ENCODE measurements at places on chromosomes 13 and 19.

GRCh38 chr19:28301961-28302360, 911.0 kb downstream of the UQCRFS1 start:
- no peak for DNase-seq

GRCh38 chr19:51771376-51772130, 10.6 kb downstream of the FPR2 start:
- DNase-seq: no peak

DNA sequence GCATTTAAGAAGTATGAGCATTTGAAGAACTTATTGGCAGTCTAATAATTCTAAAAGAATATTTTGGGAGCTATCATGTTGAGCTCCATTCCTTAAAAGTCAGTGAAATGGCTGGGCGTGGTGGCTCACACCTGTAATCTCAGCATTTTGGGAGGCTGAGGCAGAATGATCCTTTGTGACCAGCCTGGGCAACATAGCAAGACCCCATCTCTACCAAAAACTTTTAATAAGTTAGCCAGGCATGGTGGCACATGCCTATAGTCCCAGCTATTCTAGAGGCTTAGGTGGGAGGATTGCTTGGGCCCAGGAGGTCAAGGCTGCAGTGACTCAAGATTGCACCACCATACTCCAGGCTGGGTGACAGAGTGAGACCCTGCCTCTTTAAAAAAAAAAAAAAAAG, 8.0 kb downstream of the COG6 start:
- DNase-seq: no peak

DNA sequence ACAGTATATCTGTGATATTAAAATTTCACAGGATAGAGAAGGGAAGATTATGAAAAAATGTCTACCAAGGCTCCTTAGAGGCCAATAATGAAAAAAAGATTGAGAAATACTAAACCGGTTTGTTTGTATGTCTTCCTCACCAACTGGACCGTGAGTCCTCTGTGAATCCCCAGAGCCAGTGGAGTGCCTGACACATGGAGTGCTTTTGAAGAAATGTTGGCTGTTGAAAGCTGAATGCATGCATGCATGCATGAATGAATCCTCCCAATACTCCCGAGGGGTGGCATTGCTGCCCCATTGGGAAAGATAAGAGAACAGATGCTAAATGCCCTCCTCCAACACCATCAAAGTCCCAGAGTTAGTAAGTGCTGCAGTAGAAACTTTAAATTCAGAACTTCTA, 152.7 kb upstream of the SERP2 start:
- no peak for DNase-seq

DNA sequence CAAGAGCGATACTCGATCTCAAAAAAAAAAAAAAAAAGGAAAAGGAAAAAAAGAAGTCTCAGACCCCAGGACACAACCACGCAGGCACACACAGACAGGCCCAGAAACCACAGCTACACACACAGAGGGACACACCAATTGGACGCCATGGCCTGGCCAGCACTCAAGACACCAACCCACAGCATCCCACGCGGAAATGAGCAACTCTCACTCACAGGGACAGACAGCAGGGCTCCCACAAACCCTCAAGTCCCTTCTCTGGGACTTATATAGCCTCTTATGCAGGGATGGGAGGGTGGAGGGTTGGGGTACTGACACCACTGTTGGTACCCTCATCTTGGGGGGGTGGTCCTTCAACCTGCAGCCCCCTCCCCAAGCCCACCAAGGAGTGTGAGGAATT, 5.9 kb downstream of the NOTCH3 start:
- DNase-seq: no peak

- DNase-seq: no peak
Measured at GRCh38 chr19:41219924-41220567, 1.0 kb downstream of the AXL start.

GRCh38 chr13:46278474-46278873, 66.7 kb downstream of the LRRC63 start:
- DNase-seq: no peak

GRCh38 chr19:35011091-35011689, 11.1 kb downstream of the GRAMD1A start:
- DNase-seq: no peak

GRCh38 chr13:34623331-34623730, 318.7 kb upstream of the NBEA start:
- no peak for DNase-seq

DNA sequence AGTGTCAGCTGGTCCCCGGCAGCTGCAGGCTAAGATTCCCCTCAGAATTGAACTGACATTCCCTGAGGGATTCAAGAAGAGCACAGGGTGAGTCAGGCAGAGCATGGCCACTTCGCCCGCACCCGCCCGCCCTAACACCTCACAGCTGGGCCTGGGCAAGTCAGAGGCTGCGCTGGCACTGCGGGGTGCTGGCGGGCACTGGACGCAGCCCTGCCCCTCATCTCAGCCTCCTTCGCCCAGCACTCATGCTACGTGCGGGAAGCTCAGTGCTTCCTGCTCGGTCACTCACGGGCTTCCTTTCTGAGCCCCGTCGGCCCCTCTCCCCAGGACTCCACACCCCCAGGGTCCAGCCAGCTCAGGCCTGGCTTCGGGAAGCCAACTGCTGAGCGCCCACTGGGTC, 56.9 kb downstream of the MLLT1 start:
- no peak for DNase-seq

GRCh38 chr13:93522501-93522900, 295.9 kb downstream of the GPC6 start:
- DNase-seq: no peak

DNA sequence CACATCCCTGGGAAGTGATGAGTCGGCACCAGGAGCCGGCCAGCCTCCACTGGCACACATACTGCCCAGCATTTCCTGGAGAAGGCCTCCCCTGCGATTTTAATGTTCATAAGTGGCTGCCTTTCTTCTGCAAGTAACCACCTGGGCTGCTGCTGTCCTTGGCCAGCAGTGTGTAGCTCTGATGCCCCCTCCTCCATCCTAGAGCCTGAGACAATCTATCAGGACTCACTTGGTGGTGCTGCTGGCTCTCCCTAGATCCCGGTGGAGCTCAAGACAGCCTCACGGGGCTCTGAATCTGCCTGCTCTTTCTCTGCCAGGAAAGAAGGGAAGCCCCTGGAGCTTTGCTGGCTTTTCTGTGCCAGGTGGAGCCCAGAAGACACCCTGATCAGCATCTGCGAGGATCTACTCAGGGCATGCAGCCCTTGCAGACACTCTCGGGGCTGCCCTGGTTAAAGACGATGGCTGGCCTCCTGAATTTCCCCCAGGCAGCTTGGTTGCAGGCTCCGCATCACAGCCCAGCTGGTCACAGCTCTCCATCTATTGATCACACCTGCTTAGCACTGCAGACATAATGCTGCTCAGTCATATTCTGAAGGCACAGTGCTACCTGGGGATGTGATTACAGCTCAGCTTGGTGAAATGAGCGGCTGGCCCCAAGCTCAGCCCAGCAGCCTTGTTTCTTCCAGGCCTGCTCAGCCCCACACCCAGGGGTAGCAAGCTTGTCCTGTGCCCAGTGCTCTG, 122.3 kb downstream of the ZDHHC20 start:
- no peak for DNase-seq

GRCh38 chr19:56097306-56097705, 23.8 kb downstream of the ZNF787 start:
- no peak for DNase-seq

DNA sequence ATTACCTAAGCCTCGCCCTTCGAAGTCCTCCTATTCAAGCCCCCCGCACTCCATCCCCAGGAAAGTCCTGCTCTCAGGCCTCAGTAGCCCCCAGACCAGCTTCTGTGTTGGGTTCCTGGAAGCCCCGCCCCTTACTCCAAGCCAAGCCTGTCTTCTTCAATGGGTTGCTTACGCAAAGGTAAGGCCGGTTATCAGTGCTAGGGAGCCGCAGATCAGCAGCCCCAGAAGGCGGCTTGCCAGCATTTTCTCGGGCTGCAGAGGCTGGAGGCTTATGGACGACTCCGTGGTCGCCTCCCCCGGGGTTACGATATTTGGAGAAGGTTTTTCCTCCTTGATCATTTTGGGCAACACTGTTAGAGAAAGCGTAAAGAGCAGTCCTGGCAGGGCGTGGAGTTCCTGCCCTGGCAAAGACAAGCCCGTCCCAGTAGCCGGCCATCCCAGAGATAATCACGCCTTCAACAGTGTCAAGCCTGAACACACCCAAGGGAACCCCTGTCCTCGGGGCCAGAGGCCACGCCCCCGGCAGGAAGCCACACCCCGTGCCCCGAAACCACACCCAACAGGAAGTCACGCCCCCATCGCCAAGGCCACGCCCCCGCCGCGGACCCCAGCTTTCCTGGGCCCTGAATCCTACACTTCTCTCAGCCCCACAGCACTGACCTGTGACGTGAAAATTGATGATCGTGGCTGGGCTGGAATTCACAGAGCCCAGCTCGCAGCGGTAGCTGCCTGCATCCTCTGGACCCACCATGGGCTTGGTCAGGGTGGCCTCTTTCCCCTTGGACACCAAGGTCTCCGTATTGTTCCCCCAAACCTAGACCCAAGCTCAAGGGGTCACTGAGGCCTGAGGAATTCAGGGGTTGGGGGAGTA, 954 bp upstream of the RASIP1 start:
- DNase-seq: no peak

GRCh38 chr19:51009061-51009891, 7.9 kb upstream of the KLK8 start:
- DNase-seq: no peak

DNA sequence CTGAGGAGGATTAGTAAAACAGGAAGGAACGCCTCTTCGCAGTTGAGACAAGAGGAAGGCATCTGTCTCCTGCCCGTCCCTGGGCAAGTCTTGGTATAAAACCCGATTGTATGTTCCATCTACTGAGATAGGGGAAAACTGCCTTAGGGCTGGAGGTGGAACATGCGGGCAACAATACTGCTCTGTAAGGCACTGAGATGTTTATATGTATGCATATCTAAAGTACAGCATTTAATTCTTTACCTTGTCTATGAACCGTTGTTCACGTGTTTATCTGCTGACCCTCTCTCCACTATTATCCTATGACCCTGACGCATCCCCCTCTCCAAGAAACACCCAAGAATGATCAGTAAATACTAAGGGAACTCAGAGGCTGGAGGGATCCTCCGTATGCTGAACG, 722 bp upstream of the TIMM50 start:
- DNase-seq: no peak

GRCh38 chr19:35669974-35670373, 3.7 kb downstream of the UPK1A start:
- no peak for DNase-seq

DNA sequence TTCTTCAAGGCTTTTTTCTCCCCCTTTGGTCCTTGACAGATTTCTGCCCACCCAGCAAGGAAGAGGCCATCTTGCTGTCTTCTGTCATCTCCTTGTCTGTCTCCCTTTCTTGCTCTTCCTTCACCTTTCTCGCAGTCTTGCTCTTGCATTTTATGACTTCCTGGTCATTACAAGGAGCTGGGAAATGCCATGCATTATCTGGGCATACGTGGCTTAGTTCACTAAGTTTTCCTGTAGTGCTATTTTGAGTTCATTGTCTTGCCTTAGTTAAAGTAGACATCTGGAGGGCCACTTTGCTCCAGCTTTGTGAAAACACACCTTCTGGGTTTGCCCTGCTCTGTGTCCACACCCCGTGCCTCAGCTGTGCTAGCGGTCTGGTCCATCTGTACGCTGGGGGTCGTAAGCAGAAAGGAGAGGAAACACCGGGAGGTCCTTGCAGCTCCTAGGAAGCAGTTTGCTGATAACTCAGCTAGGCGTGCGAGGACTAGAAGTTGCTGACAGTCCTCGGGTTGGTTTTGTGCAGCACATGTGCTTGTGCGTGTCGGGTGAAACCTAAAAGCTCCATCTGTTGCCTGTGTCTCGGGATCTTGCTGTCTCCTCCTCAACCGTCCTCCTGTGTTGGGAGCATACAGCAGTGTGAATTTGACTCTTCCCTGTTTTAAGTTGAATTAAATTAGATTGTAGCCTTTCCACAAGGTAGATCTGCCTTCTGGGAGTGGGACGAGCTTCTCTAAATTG, 59.4 kb downstream of the ARHGEF7 start:
- DNase-seq: no peak

DNA sequence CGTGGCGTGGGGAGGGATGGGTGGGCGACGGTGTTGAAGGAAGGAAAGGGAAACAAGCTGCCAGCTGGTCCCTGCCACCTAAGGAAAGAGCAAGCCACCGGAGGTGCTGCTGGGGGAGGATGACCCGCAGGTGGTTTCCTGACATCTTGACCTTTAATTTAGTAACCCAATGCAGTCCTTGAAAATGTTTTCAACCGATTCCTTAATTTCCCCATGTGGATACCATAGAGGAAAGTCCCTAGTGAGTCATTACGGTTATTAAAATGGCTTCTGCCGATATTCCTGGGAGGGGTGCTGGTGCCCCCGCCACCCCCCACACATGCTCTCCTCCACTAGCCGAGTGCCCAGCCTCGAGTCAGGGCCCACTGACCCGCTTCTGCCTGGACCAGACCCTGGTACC, 6.3 kb upstream of the ANKRD10 start:
- no peak for DNase-seq

GRCh38 chr13:22499919-22500318, 680.9 kb upstream of the SGCG start:
- no peak for DNase-seq

DNA sequence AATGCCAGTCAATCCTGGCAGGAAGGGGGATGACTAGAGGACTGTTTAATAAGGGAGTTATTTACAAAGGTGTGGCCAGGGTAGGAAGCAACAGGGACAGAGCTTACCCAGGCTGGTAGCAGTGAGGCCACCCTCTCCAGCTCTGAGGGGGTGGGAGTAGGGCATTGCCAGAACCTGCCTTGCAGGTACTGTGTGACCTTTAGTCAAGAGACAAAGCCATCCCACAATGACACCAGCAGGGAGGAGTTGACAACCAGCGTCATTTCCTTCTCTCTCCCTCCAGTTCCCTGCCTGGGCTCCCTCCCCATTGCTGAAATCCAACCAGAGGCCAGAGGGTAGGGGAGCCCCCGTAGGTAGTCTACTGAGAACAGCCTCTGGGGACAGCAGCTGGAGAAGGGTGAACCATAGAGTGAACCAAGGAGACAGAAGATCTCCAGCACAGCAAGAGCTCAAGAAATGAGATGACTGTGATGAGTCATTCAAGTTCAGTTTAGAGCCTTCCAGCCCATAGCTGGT, 33.3 kb upstream of the SPATA13 start:
- no peak for DNase-seq

DNA sequence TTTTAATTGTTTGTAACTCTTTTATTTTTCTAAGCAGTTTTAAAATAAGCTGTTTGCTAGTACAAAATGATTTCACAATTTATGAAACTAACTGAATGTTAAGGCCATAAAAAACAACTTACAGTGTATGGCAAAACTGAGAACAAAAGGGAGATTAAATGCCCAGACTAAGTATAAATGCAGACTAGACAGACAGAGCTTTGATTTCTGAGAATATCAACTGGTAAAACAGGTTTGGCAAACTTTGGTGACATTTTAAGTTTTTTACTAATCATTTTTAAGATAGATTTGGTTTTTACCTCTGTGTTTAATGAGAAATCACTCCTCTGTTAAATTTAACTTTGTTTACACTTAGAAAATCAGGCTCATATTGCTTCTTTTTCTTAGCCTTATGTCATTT, 127.5 kb upstream of the KLF5 start:
- no peak for DNase-seq

GRCh38 chr13:73367886-73368285, 309.1 kb downstream of the KLF5 start:
- no peak for DNase-seq
